ENCODE measurements at places on chromosomes 5 and 9. TPM values are rescaled to one million over a fixed set of nuclear protein-coding genes. Genes with fewer than 3 reads are reported as not detected.

Gene ZNF484
- total RNA-seq = 4.8 TPM

Gene ANKDD1B
- not detected for total RNA-seq

Gene TNFSF8
- total RNA-seq = not detected

Gene SLC34A3
- total RNA-seq = not detected

Gene TMEM171
- total RNA-seq = 10.7 TPM

Gene SPINK4
- total RNA-seq = 4.5 TPM

Gene DPYSL3
- 65.2 TPM for total RNA-seq

Gene ANKRD18A
- total RNA-seq = 0.62 TPM

Gene HAVCR2
- total RNA-seq = 0.02 TPM

Gene SLC25A2
- not detected for total RNA-seq

Gene PLAC8L1
- not detected for total RNA-seq

Gene OR2V2
- not detected for total RNA-seq

Gene AIF1L
- 3.3 TPM for total RNA-seq

Gene EIF4E1B
- total RNA-seq = not detected

Gene LHFPL2
- 22.2 TPM for total RNA-seq

Gene ARHGEF39
- 16.9 TPM for total RNA-seq

Gene PCYOX1L
- total RNA-seq = 19.5 TPM

Gene PCDHGA2
- 0.99 TPM for total RNA-seq

Gene SLC6A3
- total RNA-seq = not detected

Gene TERT
- 0.04 TPM for total RNA-seq

Gene PCDHB10
- 4.5 TPM for total RNA-seq

Gene N4BP3
- 0.25 TPM for total RNA-seq

Gene COL27A1
- 1.3 TPM for total RNA-seq

Gene TMEM250
- total RNA-seq = 12.5 TPM

Gene CYLC2
- total RNA-seq = not detected

Gene ZNF608
- total RNA-seq = 20.8 TPM

Gene OR2K2
- total RNA-seq = not detected

Gene REEP2
- 2.1 TPM for total RNA-seq

Gene FEM1C
- 8.6 TPM for total RNA-seq

Gene CENPK
- total RNA-seq = 33.0 TPM

Gene ARL14EPL
- total RNA-seq = not detected

Gene CDX1
- total RNA-seq = not detected

Gene ZNF454
- 0.72 TPM for total RNA-seq

Gene OR1J2
- total RNA-seq = not detected

Gene DIPK1B
- total RNA-seq = 6.1 TPM

Gene FAM153A
- 0.02 TPM for total RNA-seq

Gene ECM2
- 2.0 TPM for total RNA-seq

Gene PCDHA10
- total RNA-seq = 0.02 TPM

Gene OR1Q1
- not detected for total RNA-seq
